ENCODE measurements at places on chromosomes 7 and 10.

GRCh38 chr7:100604976-100605911 is 3.1 kb downstream of the PCOLCE start:
- DNase-seq: no peak

DNA sequence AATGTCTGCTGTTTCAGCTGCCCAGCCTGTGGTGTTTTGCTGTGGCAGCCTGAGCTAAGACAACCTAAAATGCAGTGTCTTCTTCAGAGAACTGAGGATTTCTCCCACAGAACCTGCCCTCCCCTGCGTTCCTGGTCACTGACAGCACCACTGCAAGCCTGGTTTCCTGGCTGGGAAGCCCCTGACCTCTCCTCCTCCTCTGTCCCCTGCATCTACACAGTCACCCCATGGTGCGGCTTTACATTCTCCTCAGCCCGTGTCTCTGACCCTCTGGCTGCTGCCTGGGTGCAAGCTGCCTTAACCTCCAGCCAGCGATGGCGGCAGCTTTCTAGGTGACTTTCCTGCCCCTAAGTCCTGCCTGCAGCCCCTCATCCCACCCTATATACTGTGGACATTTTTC is 337.3 kb upstream of the ZNF32 start:
- no peak for DNase-seq

GRCh38 chr10:62655337-62655994 is 149.1 kb upstream of the ADO start:
- no peak for DNase-seq

DNA sequence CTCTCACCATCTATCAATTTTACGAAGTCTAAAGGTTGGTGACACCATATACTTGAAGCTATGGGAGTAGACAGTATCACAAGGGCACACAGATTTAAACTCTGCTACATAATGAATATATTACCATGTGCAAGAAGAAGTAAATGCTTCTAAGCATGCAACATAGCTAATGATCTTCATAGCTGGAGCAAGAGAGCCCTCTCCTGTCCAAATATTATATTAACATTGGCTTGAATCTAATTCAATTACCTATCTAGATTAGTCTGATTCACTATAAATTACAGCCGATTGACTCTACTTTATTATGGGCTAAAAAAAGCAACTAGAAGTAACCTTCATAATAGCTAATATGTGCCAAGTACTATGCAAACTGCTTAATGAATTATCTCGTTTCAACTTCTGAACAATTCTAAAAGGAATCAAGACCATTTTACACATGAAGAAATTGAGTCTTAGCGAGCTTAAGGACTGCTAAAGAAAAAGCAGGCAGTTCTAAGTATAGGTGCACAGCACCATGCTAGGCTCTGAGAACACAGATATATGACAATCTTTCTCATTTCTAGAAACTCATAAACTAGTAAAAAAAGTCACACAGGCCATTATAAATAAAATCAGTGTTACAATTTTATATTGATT is 21.9 kb downstream of the FRA10AC1 start:
- DNase-seq: no peak

- no peak for DNase-seq
Measured at GRCh38 chr10:5018134-5018533, 14.5 kb upstream of the AKR1C2 start.

DNA sequence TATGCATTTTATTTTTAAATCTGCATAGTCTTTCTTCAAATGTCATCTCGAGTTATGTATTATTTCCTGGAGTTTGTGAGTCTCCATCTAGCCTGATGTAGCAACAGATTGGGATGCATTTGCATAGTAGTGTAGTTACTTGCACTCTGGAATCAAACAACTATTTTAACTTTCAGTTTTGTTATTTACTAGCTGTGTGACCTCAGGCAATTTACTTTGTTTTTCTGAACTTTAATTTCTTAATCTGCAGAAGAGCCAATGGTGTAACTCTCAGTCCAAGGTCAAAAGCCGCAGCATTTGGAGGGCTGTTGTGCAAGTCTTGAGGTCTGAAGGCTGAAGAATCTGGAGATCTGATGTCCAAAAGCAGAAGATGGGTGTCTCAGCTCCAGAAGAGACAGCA is 175.8 kb upstream of the SORCS1 start:
- no peak for DNase-seq

DNA sequence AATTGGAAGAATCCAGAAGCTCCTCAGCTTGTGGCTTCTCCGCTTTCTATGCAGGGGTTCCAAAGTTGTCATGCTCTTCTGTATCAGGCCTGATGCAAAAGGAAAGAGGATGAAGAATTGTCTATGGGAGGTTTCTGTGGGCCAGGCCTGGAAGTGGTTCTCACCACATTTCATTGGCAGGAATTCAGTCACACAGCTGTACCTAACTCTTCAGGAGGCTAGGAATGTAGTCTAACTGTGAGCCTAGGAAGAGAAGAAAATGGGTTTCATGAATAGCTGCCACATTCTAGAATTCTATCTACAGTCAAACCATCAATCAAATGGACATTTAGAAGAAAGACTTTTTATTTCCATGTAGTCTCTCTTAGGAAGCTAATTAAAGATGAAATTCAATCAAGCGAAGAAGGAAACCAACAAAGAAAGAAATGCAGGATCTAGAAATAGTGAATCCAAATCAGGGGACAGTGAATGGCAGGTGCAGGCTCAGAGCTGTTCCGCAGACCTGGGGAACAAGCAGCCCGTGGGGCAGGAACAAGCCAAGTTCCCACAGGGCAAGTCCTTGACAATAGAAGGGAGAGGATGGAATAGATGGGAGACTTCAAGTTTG is 25.4 kb upstream of the USP6NL start:
- no peak for DNase-seq

- DNase-seq: no peak
Measured at GRCh38 chr7:121286742-121287734, 41.8 kb upstream of the WNT16 start.

- peak; percentile 61 for DNase-seq
Measured at GRCh38 chr10:102660888-102661657, 16.8 kb downstream of the TRIM8 start.

DNA sequence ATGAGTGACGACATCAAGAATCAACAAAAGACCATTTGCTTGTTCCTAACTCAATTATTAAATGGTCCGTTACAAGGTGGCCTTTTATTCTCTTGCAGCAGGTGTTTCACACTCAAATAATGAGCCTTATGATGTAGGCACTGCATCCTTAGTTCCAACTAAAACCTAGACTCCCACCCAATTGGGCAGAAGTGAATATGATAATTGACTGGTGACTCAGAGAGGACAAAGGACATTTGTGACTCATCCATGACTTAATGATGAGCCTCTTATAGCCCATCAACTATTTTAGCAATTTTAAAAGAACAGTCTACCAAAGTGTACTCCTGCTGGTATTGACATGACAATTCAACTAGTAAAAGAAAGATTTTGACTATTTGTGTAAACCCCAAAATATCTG is 1027.8 kb upstream of the PHF14 start:
- DNase-seq: no peak

DNA sequence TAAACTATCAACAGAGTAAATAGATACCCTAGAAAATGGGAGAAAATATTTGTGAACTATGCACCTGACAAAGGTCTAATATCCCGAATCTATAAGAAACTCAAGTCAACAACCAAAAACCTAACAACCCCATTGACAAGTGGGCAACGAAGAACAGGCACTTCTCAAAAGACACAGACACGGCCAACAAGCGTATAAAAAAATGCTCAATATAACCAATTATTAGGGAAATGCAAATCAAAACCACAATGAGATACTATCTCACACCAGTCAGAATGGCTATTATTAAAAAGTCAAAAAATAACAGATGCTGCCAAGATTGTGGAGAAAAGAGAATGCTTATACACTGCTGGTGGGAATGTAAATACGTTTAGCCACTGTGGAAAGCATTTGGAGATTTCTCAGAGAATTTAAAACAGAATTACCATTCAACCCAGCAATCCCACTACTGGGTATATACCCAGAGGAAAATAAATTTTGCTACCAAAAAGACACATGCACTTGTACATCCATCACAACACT is 63.2 kb upstream of the CAV2 start:
- DNase-seq: no peak

All from CD4-positive, alpha-beta T cell treated with Interleukin-6 at 100 ng/mL for 8 hours (primary cell).